ENCODE measurements at places on chromosomes 11 and 22. TPM values are rescaled to one million over a fixed set of nuclear protein-coding genes. Genes with fewer than 3 reads are reported as not detected.

Gene NOX4
- total RNA-seq, result 1.1 TPM

Gene FERMT3
- 3.8 TPM for total RNA-seq

DNA sequence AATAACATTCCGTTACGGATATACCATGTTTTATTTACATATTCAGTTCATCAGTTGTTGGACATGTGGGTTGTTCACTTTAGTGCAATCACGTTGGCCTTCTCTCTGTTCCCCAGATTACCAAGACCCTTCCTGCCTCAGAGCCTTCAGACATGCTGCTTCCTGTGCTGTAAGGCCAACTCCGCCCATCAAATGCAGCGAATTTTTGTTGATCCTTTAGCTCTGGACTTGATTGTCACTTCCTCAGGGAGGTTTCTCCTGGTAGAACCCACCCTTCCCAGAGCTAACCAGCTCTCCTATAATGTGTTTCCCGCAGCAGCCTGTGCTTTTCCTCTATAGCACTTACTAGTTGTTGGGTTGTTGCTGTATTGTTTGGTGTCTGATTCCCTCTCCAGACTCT lies 39.4 kb downstream of the SWAP70 start:
- DNase-seq, result no peak

DNA sequence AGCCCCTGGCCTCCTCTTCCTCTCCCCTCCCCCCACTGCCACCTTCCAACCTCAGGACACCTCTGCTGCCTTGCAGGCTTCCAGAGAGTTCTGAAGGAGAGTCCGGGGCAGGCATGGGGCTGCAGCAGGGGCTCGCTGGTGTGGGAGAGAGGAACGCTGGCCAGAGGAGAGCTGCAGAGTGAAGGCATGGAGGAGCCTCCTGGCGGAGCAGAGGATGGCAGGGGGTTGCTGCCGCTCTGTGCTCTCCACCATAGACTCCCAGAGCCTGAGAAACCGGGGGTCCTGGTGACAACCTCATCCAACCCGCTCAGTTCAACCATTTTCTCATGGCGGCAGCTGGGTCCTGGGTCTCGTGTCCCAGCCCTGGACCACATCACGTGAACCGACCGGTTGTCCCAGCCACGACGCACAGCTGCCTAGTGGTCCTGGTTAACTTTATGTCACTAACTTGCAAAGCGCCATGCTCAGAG lies 17.5 kb downstream of the MRGPRG start:
- no peak for DNase-seq

GRCh38 chr11:1040428-1041148 lies 4.1 kb upstream of the MUC6 start:
- DNase-seq, result no peak

DNA sequence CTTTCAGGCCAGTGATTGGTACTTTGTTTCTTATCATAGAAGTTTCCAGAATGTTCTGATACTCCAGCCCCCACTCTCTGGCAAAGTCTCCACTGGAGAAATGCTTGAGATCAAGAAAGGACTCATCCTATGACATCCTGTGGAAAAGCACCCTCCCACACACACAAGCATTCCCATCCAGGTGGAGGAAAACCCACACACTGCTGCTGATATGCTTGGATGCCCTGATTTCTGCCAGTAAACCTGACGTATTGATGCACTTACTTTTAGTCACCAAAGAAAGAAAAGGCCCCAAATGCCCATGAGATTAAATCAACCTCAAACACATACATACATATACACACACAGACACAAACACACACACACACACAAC lies 9.2 kb upstream of the SLC5A12 start:
- DNase-seq, result no peak

GRCh38 chr11:41779401-41779960 lies 320.0 kb upstream of the LRRC4C start:
- no peak for DNase-seq

Gene CD3D
- total RNA-seq, result 0.89 TPM

DNA sequence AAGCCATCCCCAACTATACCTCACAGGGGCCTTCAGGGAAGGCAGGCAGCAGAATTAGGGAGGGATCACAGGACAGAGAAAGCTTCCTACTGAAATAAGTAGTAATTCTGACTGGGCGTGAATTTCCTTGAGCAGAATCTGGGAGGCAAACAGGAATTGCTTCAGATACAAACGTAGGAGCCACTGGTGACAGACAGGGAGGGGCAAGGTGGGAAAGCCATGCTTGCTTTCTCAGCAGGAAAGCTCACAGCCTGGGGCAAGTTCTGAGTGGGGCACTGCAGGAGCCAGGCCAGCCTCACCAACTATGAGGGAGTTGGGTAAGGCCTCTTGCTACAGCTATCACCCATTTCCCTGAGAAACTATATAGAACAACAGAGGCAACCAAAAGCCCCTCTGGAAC lies 43.6 kb downstream of the ARHGAP32 start:
- no peak for DNase-seq

Gene CRYBB2
- total RNA-seq, result not detected

DNA sequence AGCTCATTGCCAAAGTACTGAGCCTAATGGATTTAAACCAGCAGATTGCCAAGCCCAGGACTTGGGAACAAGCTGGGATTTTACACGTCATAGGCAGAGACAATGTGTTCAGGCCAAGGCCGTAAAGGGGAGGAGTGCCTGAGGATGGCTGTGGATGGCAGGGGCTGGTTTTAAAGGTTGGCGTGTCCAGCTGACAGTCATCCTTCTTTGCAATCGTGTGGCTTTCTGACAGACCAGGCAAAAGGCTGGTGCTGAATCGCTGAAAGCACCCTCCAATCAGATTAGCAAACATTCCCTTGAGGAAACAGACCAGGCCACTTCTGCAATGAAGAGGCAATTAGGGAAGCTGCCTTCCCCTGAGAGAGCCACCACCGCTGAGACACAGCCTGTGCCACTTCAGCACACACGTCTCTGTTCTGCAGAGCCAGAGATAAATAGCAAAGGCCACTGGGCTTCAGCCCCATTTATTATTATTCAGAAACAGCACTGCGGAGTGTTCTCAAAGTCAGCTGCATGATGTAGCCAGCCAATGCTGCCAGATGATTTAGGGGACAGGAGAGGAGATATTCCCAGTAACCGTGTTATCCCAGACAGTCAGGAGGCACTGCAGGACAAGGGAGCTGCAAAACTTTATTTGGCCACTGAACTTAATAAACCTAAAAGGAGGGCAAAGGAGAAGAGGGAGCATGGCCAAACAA lies 54.2 kb upstream of the CSNK2A3 start:
- DNase-seq, result no peak

Gene CARD16
- total RNA-seq, result not detected

Gene BTBD18
- not detected for total RNA-seq

DNA sequence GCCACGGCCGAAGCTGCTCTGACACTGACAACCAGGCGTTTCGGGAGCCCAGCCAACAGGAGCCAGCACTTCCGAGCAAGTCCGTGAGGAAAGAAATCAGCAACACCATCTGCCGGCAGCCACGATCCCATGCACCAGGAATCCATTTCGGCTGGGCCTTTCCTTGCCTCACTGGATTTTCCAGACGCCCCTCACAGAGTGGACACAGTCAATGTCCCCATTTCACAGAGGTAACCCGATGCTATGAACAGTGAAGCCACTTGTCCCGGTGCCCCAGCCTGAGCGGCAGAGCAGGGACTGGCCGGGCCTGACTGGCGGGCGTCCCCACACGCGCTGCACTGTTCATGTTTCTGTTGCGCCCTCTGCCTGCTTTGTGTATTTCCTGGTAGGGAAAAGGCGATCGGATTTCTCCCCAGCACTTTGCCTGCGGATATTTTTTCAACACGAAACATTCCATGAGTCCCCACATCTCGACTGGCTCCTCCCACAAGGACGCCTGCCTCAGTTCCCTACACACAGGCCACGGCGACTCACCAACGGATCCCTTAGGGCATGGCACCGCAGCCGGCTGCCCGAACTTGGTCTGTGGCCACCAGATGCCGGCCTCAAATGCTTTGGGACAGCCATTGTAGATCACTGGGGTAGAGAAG lies 55.3 kb downstream of the TRMU start:
- no peak for DNase-seq

All from WTC11 (cell line).